Mucosa of descending colon (tissue), 3 donors: ENCODE measurements at places on chromosomes 7 and 10.

GRCh38 chr10:66880292-66880691 is 45.5 kb upstream of the LRRTM3 start:
- DNase-seq: no peak

DNA sequence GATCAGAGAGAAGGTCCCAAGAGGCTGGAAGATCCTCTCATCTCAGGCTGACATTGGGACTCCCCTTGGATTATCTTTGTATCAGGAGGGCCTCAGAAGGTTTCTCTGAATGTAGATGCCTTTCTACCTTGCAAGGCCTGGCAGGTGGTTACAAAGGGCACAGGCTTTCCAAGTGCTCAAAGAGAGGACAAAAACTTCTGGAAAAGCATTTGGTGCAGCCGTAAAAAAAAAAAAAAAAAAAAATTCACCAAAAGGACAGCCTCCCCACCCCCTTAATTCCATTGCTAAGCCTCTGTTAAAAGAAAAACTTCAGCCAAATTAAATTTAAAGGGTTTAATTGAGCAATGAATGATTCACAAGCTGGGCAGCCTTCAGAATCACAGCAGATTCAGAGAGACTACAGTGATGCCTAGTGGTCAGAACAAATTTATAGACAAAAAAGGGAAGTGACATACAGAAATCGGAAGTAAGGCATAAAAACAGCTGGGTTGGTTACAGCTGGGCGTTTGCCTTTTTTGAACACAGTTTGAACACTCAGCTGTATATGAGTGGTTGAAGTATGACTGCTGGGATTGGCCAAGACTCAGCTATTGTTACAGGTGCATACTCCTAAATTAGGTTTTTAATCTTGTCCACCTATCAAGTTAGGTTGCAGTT is 42.5 kb upstream of the LRGUK start:
- no peak for DNase-seq

DNA sequence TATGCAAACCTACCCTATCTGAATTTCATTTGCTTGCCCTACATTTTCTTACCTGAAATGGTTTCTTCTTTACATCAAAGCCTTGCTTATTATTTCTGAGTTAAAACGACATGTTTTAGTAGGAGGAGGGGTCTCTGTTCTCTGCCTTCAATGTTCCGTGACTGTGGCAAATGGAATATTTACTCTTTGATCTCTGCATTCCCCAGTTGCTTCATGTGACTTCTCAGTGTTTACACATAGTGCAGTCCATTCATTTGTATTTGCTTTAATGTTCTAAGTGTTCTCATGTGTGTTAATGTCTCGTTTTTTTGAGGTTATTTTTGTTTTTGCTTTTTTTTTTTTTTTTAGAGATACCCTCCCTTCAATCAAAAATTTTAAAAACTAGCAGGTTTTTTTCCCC is 75.8 kb downstream of the GNAI1 start:
- no peak for DNase-seq

- DNase-seq: no peak
Observed at GRCh38 chr7:112427984-112428383, 22.3 kb upstream of the IFRD1 start.

DNA sequence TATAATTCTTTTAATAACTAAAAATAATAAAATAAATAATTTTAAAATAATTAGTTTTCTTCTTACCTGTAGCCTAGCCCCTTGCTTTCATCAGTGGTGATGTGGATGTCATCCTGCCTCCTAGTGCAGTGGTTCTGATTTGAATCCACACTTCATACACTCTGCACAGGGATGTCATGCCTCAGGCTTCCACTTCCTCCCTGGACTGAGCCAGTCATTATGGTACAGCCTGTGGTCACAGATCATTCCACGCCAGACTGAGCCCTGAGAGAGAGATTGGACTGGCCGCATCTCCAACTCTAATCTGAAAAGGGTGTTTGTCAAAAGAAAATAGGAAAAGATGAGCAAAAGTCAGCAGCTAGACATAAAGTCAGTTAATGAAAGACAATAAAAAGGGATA is 436.2 kb upstream of the IGFBP3 start:
- DNase-seq: no peak

DNA sequence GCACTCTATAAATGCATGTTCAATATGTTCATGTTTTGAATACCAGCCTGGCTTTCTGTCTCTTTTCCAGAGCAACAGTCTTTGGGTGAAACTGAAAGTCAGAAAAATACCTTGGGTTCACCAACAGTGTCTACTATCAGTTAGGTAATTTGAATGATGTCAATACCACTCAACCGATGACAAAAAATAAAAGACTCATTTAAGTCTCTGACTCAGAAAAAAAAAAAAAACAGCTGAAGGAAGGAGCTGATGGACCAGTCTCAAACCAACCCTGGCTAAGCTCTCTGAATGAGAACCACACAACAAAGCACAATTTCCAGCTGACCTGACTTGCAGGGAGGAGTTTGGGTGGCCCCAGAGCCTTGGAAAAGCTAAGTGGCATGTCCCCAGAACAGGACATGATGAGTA is 42.5 kb downstream of the ABLIM1 start:
- DNase-seq: no peak

DNA sequence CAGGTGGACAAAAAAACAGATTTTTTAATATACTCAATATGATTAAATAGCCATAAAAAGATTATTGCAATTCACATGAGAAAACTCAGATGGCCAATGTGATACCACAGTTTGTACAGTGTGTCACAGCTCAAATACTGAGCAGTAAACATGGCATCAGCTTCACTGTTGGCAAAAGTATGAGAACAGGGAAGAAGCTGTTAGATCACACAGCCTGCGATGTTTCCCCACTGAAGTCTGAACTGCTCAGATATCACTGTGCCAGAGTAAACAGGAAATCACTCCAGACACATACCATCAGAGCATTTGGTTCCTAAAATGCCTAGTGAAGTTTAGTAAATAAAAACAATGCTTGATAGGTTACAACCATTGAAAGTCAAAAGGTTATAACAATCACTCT is 347.8 kb downstream of the ETV1 start:
- no peak for DNase-seq

- DNase-seq: no peak
Observed at GRCh38 chr7:5278766-5279165, 4.0 kb upstream of the SLC29A4 start.

DNA sequence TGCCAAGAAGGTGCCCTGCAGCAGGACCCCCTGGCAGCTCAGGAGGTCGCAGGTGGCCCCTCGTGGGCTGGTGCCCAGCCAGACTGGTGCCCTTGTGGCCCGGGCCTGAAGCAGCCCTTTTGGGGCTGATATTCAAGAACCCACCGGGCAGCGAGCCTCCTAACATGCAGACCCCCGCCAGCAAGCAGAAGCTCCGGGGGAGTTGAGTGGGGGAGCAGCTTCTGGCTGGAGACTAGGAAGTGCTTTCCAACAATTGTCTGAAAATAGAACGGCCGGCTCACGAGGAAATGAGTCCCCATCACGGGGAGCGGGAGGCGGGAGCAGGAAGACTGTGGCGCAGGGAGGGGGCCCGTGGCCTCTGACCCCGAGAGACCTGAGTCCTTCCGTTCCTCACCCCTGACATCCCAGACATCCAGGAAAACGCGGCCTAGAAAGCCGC is 9.5 kb upstream of the INTS1 start:
- DNase-seq: peak; percentile 24

DNA sequence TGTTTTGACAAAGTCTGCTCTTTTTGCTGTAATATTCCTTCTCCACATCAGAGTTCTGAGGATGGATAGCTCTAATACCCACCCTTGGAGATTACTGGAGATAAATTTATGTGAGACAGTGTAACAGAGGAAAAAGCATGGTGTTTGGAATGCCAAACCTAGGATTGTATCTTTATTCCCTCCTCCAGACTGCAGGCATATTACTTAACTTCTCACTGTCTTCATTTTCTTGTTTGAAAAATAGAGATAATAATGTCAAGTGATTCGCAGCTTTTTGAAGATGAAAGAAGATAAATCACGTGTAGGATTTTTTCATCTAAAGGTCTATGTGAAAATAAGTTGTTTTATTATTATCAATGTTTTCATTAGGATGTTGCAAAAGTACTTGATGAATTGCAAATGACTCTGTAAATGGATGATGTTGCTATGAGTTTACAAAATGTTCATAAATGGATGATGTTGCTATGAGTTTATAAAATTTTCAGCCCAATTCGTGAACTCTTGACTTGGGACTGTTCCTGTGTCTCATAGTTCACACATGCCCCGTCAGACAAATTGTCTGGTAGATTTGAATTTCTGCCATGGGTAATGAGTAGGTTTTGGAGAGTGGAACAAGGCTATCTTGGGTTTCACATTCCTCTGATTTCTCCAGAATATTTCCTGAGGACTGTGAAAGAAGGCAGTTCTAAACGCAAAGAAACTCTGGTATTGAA is 113.1 kb upstream of the IGFBP3 start:
- no peak for DNase-seq

DNA sequence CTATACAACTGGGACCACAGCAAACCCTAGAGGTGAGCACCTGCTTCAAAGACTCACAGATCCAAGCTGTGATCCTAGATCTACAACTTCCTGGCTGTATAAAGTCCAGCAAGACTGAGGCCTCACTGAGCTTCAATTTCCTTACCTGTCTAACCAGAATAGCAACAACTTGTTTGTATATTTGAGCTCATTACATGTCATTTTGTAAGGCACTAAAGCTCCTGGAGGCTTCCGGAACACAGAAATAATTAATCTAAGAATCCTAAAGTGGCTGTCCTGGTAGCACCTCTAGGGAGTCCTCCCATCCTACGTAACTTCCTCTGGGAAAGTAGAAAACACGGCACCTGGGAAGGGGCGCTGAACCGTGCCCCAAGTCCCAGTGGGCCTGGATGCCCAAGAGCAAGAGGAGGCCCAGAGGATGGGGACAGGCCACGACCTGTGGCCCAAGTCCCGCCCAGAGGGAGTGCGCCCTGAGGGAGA is 39.4 kb downstream of the HK1 start:
- DNase-seq: no peak

GRCh38 chr7:17506095-17506494 is 207.6 kb downstream of the AHR start:
- DNase-seq: no peak

DNA sequence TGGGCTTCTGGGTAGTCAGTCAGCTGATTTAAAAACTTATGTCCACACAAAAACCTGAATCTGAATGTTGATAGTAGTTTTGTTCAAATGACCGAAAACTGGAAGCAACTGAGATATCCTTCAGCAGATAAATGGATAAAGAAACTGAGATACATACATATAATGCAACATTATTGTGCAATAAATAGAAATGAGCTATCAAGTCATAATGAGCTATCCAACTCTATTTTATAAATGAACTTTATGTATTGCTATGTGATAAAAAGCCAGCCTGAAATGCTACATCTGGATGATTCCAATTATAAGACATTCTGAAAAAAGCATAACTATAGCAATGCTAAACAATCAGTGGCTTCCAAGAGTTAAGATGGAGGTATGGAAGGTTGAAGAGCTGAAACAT is 748.7 kb downstream of the TNS3 start:
- DNase-seq: no peak

- no peak for DNase-seq
Observed at GRCh38 chr10:85596389-85596788, 770.2 kb downstream of the GRID1 start.

- no peak for DNase-seq
Observed at GRCh38 chr7:48053736-48054135, 18.4 kb downstream of the C7orf57 start.

GRCh38 chr10:48302515-48303476 is 3.7 kb upstream of the MAPK8 start:
- DNase-seq: no peak

DNA sequence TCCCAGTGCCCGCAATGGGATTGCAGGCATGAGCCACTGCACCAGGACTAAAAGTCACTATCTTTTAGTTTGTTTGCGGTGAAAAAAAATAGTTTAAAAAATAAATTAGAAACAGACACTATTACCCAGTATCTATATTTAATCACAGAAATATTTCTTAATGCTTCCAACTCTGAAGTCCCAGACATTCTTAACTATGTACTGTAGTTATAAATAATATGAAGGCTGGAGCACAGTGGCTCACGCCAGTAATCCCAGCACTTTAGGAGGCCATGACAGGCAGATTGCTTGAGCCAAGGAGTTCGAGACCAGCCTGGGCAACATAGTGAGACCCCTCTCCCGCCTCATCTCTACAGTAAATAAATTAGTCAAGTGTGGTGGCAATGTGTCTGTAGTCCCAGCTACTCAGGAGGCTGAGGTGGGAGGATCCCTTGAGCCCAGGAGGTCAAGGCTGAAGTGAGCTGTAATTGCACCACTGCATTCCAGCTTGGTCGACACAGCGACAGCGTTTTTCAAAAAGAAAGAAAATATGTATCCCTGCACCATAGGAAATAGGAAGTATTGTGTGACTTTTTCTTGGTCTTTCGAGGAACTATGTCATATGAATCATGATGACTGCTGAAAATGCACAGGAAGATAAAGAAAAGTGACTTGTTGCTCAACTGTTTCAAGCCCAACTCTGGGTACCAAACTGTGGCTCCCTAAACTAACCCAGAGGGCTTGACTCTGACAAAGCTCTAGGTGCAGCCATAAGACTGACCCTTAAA is 74.9 kb upstream of the STEAP1B start:
- DNase-seq: no peak

- DNase-seq: peak; percentile 32
Observed at GRCh38 chr7:107045195-107045960, 873 bp downstream of the PRKAR2B start.

DNA sequence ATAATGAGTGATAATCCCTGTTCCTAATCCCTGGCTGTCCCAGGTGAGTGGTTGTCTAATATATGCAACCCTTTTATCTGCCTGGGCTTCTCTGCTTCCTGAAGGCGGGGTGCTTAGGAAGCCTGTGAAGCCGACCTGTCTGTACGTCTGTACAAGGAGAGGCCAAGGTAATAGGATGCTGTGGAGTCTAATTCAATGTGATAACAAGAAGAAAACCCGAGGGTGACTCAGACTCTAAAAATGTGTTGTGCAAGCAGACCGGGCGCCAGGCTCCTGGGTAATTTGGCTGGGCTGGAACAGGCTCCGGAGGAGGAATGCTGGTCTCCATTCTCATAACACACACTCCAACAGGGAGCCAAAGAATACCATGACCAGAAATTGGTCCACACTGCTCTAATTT is 43.6 kb downstream of the THNSL1 start:
- DNase-seq: peak; percentile 59

GRCh38 chr7:158375034-158375433 is 212.6 kb downstream of the PTPRN2 start:
- no peak for DNase-seq

DNA sequence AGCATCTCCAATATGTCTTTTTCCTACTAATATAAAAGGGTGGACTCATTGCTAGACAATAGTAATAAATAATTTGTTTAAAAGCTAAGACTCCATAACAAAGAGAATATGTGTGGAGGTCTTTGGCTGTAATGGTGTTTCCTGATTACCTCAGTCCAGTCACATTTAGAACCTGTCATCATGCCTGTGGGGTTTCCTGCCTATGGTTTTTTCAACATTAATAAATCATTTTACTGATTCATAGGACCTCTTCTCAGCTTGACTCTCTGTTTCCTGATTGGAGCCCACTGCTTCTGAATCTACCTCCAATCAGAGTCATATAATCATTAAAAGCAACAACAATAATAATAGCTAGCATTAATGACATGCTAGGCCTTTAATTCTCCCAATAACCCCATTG is 52.4 kb upstream of the GNAI1 start:
- DNase-seq: no peak

- no peak for DNase-seq
Observed at GRCh38 chr10:111126077-111126476, 49.2 kb downstream of the ADRA2A start.
